ENCODE measurements at places on chromosomes 6 and 20. TPM values are rescaled to one million over a fixed set of nuclear protein-coding genes. Genes with fewer than 3 reads are reported as not detected.

PRSS16 gene
- total RNA-seq = 0.18 TPM

BANF2 gene
- total RNA-seq = not detected

PHACTR3 gene
- not detected for total RNA-seq

BCAS1 gene
- not detected for total RNA-seq

TXLNB gene
- 0.05 TPM for total RNA-seq

C6orf120 gene
- 45.4 TPM for total RNA-seq

GRM1 gene
- total RNA-seq = not detected

RAET1L gene
- not detected for total RNA-seq

CSTF1 gene
- 32.9 TPM for total RNA-seq

SLC22A7 gene
- not detected for total RNA-seq

LST1 gene
- not detected for total RNA-seq

LTA gene
- total RNA-seq = not detected

POM121L2 gene
- not detected for total RNA-seq

EMILIN3 gene
- not detected for total RNA-seq

BPIFA1 gene
- not detected for total RNA-seq

WFDC6 gene
- not detected for total RNA-seq

SMPDL3A gene
- 24.1 TPM for total RNA-seq

OPN5 gene
- not detected for total RNA-seq

CFAP206 gene
- 0.37 TPM for total RNA-seq

PRPH2 gene
- 4.9 TPM for total RNA-seq

CNR1 gene
- not detected for total RNA-seq

CCN5 gene
- 0.30 TPM for total RNA-seq

C6orf58 gene
- total RNA-seq = not detected

BMP7 gene
- total RNA-seq = not detected

ACTL10 gene
- total RNA-seq = 2.7 TPM

SPATA25 gene
- 1.1 TPM for total RNA-seq

GABRR2 gene
- total RNA-seq = under 0.01 TPM

HNF4A gene
- not detected for total RNA-seq

CST5 gene
- not detected for total RNA-seq

ZNF343 gene
- total RNA-seq = 14.3 TPM

GMDS gene
- total RNA-seq = 5.9 TPM

IYD gene
- not detected for total RNA-seq
